ENCODE measurements at places on chromosomes 2 and 18.

GRCh38 chr2:113757138-113757657, 756 bp upstream of the SLC35F5 start:
- DNase-seq = no peak

GRCh38 chr2:27003007-27003406, 29.8 kb upstream of the TMEM214 start:
- DNase-seq = no peak

- no peak for DNase-seq
Observed at GRCh38 chr2:46171411-46171953, 125.7 kb upstream of the EPAS1 start.

GRCh38 chr2:114009205-114009944, 119.5 kb downstream of the ACTR3 start:
- no peak for DNase-seq

GRCh38 chr2:168169097-168169745, 78.2 kb downstream of the STK39 start:
- no peak for DNase-seq

- DNase-seq = no peak
Observed at GRCh38 chr2:102523651-102524050, 50.6 kb downstream of the SLC9A4 start.

- DNase-seq = no peak
Observed at GRCh38 chr2:136065384-136065783, 52.6 kb downstream of the CXCR4 start.

- DNase-seq = no peak
Observed at GRCh38 chr2:127897531-127898211, 11.9 kb upstream of the AMMECR1L start.

- no peak for DNase-seq
Observed at GRCh38 chr2:28736034-28736433, 15.6 kb upstream of the PPP1CB start.

GRCh38 chr2:187686416-187687024, 132.3 kb upstream of the TFPI start:
- DNase-seq = no peak

GRCh38 chr18:69557282-69557681, 156.6 kb downstream of the DOK6 start:
- no peak for DNase-seq

- DNase-seq = no peak
Observed at GRCh38 chr2:101842471-101842870, 145.0 kb downstream of the MAP4K4 start.

- DNase-seq = no peak
Observed at GRCh38 chr2:134218930-134219658, 34.8 kb upstream of the MGAT5 start.

GRCh38 chr2:197209742-197210408, 100.7 kb downstream of the ANKRD44 start:
- peak; percentile 77 for DNase-seq

DNA sequence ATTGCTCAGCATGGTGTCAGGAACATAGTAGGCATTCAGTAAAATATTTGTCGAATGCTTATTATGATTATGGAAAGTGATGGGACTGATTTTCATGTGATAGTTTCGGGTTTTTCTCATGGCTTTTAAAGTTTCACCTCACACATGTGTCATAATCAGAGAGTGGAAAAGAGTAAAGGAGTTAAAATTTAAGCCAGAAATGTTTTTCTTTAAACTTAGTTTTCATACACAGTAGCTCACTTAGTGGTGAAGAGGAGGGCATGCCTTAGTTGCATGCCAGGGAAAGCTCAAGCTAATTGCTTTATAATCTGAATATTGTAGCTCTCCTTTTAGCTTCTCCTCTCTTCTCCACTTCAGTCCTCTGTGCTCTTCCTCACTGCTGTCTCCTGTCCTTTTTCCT, 38.0 kb downstream of the EHBP1 start:
- DNase-seq = no peak

DNA sequence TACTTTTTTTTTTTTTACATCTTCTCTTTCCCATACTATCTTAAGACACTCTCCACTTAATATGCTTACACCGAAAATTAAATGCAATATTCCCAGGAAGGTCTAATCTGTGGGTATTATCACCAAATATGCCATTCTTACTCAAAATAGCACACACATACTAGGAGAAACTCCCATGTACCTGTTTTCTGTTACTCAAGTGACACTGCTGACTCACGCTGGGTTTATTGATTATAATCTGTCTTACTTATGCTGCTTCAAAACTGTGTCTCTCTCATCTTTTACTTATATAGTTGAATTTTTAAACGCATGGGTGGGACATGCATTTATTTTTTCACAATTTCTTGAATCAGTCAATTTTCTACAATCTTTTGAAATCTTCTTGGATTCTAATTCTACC, 29.9 kb downstream of the MRPL19 start:
- DNase-seq = no peak

DNA sequence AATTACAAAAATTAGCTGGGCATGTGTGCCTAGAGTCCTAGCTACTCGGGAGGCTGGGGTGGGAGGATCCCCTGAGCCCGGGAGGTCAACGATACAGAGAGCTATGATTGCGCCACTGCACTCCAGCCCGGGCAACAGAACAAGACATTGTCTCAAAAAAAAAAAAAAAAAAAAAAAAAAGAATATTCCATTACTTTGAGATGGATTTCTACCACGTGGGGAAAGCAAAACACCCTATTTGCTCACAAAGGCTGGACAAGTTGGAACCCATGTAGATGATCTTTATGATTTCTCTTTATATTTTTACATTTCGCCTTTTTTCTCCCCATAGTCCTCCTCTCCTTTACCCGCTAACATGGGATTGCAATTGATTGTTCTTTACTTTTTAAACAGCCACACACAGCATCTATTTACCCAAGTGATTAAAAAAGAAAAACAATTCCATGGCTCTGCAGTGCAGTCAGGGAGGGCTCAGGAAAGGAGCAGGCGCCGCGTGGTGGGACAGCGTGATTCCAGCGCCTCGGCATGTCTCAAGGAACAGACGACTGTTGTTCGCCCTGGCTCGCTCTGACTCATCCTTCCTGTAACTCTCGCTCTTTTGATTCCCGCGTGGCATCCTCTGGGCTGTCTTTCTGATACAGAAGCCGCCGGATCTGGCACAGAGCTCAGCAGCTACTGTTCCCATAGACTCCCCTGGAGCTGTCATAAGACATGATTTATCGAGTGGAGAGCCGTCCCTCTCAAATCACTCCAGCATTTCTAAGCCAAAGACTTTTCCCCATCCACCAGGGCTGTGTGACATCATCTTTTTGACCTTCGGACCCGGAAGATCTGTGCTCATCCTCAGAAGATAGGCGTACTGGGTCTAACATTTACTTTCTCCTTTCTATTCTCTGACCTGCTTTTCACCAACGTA, 230.4 kb upstream of the AGAP1 start:
- DNase-seq = no peak

DNA sequence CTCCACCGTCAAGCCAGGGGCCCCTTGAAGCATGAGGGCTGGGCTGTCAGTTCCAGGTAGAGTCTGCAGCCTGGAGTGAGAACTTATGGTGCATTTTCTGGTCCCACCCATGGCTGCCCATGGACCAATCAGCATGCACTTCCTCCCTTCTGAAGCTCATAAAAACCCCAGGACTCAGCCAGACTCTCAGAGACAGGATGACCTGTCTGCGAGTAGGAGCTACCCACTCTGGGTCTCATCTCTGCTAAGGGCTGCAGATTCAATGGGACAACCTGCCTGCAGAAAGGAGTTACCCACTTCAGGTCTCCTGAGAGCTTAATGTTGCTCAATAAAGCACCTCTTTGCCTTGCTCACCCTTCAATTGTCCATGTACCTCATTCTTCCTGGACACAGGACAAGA, 9.4 kb upstream of the DUSP19 start:
- DNase-seq = no peak

GRCh38 chr18:8412117-8412516, 197.1 kb upstream of the RAB12 start:
- DNase-seq = no peak

- no peak for DNase-seq
Observed at GRCh38 chr18:48157956-48158355, 227.5 kb upstream of the SMAD2 start.

- DNase-seq = no peak
Observed at GRCh38 chr2:71604726-71605120, 151.4 kb downstream of the DYSF start.

DNA sequence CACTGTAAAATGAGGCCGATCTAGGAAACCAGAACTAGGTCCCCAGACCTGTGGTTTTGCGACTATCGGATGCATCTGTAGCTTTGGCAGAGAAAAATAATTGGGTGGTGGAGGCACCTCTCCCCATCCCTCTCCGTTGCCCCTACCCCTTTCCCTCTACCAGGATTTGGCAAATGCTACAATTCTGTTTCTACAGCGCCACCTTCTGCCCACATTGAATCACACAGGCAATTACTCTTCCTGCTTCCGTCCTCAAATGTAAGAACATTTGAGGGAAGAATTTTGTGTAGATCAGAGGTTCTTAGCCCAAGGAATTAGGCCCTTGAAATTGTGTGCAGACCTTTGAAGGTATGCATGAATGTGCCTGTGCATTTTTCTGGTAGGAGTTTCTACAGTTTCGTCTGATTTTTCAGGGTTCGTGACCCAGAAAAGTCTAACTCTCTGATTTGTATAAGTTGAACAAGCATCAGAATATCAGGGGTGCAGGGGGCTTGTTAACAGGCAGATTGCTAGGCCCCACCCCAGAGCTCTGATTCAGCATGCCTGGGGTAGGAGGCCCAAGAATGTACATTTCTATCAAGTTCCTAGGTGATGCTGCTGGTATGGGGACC, 11.2 kb downstream of the ATP6V1B1 start:
- DNase-seq = peak; percentile 49

DNA sequence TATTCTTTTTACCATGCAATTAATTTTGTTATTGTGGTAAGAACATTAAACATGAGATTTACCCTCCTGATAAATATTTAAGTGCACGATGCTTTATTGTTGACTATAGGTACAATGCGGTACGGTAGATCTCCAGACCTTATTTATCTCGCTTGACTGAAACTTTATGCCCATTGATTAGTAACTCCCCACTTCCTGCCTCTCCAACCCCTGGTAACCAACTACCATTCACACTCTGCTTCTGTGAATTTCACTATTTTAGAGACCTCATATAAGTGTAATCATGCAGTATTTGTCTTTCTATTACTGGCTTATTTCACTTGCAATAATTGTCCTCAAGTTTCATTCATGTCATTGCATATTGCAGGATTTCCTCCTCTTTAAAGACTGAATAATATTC, 195.7 kb upstream of the ID2 start:
- DNase-seq = no peak

DNA sequence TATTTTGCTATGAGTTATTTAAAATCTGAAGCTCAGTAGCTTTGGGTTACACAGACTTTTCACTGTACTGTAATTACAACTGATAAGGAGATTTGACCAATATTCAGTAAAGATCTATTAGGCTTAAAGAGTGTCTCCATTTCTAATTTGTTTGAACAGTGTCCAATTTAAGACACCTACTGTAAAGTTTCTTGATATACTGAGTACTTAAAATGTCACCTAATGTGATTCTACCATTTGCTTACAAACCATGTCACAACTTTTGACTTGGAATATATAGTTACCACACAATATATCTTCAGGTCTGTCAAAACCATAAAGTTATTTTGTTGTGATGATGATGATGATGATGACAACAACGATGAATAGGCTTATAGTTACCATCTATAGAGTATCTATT, 228.5 kb upstream of the SMAD7 start:
- DNase-seq = no peak

- no peak for DNase-seq
Observed at GRCh38 chr18:36099311-36099710, 29.8 kb downstream of the SLC39A6 start.

DNA sequence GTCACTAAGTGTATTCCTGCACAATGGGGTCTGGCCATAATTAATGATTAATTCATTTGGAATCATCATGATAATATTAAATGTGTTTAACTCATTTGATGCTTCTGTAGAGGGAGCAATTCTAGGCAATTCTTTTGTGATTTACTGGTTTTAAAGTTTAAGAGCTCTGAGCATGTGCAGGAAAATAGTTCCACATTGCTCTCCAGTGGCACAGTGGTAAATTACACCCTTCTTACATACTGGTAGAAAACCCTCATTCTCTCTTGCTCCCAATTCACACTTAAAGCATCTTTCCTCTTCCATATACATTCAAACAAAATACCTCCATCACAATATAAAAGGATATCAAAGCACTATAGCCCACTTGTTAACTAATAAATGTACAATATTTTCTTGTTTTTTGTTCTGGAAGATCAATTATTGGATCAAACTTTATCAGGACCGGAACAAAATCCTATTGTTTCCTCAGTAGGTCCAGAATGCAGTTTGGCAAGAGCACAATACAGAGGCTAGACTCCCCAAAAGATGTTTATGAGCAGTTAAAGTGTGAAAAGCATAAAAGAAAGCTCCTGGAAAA, 844.3 kb downstream of the MBD2 start:
- peak; percentile 23 for DNase-seq

GRCh38 chr2:33277002-33277426, 199.4 kb upstream of the RASGRP3 start:
- no peak for DNase-seq

DNA sequence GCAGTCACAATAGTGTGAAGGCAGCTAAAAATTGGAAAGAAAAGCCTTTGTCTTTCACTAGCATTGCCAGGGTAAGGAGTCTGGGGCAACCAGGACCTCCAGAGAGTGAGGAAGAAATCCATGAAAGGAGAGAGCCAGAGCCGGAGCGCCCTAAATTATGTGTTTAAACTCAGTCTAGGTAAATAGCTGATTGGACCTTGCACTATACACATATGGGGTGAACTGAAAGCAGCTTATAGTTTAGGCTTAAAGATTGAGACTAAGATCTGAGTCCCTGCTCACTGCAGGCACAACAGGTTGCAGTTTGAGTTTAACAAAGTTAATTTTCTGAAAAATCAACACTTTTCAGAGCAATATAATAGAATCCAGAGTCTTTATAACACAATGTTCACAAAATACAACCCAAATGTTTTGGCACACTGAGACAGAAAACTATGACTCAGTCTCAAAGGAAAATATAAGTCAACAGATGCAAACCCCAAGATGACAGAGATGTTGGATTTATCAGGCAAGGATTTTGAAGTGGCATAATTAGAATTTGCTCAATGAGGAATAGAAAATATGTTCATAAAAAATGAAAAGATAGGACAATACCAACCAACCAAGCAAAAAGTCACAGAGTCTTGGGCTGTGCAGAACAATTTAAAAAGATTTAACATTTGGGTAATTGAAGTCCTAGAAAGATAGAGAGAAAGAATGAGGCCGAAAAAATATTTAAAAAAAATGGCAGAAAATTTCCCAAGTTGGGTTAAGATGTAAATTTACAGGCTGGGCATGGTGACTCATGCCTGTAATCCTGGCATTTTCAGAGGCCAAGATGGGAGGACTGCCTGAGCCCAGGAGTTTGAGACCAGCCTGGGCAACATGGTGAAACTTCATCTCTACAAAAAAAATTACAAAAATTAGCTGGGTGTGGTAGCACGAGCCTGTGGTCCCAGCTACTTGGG, 39.6 kb downstream of the DOK1 start:
- no peak for DNase-seq

- no peak for DNase-seq
Observed at GRCh38 chr2:142957144-142957543, 79.7 kb downstream of the KYNU start.

GRCh38 chr2:211439011-211439410, 882.6 kb downstream of the CPS1 start:
- DNase-seq = no peak

- no peak for DNase-seq
Observed at GRCh38 chr2:20034218-20034617, 17.2 kb downstream of the LAPTM4A start.
